ENCODE measurements at places on chromosomes 12 and 14.

GRCh38 chr12:75439930-75440329 is 40.6 kb upstream of the GLIPR1 start:
- DNase-seq: no peak

DNA sequence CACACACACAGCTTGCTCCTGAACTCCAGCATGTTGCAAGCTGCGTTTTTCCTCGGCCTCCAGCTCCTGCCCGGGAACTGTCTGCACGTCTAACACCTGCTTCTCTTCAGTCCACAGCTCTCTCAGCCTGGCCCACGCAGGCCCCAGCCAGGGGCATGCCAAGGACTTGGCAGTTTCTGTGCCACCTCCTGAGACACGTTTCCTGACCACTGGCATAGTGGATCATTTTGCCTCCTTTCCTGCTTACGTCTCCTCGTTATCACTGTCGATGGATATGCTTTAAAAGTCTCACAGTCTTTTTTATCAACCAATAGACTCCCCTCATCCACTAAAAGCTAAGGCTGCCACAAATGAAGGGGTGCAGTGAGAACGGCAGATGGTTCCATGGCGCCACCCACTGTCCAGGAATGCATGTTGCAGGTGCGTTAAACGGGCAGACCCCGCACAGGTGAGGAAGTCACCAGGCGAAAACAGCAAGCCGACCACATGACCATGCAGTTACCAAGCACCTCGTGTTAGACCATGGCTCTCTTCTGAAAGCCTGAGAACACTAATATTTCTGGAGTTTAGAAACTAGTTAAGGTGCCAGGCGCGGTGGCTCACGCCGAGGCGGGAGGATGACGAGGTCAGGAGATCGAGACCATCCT is 14.7 kb upstream of the TEAD4 start:
- DNase-seq: peak; percentile 4

DNA sequence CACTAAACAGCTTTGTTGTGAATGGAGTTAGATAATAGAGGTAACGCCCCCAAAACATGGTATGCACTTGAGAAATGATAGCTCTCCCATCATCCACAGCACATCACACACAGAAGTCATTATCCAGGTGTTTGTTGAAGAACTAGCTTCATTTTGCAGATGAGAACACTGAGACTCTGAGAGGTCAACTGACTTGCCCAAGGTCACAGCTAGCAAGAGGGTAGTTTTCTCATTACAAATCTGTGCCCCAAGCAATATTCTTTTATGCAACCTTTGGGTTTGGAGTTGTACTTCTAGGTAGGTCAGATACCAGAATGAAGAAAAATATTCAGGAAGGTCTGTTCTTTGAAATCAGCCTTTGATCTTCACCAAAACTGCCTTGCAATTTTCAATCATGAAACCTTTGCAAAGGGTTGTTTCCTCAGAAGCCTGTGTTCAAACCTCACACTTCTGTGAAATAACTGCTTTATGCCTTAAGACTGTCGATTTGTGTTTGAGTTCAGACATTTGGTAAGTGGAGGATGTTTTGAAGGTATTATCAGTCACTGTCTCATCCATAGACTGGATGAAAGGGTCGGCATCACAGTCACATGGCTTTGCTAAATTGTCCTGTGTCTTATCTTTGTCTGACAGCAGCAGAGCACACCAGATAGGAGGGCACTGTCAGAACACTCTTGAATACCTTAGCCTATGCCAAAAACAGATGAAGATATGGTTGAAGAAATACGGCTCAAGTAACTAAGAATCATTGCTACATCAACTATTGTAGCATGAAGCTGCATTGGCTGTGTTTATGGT is 233.2 kb upstream of the BTG1 start:
- DNase-seq: peak; percentile 7

DNA sequence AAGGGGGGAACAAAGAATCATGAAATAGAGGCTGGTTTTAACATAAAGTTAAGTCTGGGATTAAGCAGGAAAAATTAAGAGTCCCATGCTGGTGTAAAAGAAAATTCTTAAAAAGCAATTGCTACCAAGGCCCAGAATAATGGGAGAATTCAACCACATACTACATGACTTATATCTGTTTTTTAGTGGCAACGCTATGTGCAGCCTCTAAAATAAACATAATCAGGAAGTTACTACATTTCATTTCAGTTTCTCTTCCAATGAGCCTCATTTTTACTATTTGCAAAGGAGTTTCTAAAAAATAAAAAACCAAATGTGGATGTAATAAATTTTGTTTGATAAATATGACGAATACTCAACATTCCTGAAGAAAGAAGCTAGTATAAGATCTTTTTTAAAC is 58.1 kb downstream of the CPNE8 start:
- DNase-seq: no peak

- no peak for DNase-seq
These were observed 136.4 kb upstream of the FAR2 start for GRCh38 chr12:29012673-29013072.

- DNase-seq: no peak
These were observed 73.9 kb downstream of the RPS6KA5 start for GRCh38 chr14:90986510-90986909.

DNA sequence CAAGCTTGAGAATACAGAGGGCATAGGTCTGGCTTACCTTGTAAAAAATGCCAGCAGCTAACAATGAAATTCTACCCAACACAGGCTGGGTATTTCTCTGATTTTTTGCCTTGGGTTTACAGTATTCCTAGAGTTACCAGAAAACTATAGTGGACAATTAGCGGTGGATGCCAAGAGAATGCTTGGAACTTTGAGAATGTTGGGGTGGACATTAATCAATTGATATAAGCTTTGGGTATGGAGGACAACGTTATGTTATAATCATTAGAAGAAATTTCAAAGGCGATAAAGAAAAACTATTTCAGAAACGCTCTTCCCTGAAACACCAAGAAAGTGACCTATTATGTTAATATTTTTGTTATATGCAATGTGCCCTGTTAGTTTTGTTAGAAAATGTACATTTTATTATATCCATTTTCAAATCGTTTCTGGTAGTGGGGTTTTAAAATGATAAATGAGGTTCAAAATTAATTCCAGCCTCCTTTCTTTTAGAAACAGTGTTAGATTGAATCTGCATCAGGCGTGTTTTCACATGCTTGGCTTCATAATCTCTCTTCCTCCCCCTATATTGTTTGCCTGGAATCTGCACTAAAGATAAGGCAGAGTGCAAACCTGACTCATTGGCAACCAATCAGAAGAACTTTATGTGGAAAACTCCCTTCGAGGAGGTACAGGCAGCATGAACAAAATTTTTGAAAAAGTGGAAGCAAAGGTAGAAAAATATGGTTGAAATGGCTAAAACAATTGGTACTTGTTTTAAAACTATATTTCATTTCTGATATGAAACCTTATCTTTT is 1.4 kb upstream of the PTPRQ start:
- no peak for DNase-seq

GRCh38 chr12:89774645-89775044 is 66.0 kb upstream of the ATP2B1 start:
- DNase-seq: no peak
